GM10248 (cell line): ENCODE measurements at places on chromosomes 16 and 17.

DNA sequence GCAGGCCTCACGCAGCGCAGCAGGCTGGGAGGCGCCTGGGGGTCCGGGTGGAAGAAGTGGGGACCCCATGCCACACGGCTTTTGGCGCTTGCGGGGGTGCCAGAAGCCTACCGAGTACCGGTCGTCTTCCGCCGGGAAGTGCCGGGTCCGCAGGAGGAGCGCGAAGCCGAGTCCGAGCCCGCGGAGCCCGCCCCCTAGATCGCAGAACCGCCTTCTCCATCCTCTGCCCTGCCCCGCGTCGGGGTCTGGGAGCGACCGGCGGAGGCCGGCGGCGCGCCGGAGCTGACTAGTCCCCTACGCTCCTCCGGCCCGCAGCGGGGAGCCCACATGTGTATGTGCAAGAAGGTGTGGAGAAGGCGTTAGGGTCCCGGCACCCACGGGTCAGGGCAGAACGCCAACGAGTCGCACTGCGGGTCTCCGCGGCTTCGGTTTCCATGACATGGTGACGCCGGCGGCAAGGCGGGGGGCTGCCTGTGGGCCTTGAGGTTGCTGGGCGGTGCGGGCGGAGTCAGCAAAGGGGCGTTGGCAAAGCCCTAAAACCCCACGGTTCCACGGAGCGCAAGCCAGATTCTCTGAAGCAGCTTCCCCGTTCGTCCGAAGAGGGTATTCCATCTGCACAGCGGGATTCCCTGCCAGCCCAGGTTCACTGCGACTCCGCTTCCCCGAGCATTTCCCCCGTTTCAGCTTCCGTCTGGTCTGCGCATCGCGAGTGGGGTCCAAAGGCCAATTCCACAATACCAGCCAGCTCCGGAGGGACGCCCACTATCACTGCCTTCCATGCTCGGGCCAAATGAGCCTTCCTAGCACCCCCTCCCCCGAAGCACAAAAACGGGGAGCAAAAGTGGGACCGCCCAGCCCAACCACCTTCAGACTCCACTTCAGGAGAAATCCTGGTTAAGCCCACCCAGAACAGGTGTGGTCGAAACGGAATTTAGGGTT lies 2.3 kb upstream of the LHX1 start:
- DNase-seq, result no peak

GRCh38 chr17:49762151-49762941 lies 1.6 kb downstream of the FAM117A start:
- DNase-seq, result no peak

- no peak for DNase-seq
Measured at GRCh38 chr17:1727876-1728630, 3.5 kb downstream of the WDR81 start.

DNA sequence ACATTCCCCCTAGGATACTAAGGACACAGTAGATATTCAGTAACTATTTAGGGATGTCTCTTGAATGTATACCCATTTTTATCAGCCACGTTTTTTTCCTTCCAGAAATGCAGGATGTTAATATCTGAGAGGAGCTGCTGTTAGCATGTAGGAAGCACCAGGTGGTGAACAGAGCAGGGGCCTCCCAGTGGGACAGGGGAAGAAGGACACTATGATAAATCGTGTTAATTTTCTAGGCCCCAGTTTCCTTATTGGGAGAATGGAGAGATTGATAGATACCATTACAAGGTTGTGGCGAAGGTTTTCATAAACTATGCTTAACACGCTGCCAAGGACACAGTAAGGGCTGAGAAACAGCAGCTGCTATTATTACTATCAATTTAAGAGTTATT lies 45.4 kb downstream of the PRSS54 start:
- DNase-seq, result no peak

- DNase-seq, result peak; percentile 94
Measured at GRCh38 chr16:50548125-50548908, at the start of gene NKD1. Gene NKD1 (plus strand): TSS chr16:50548396. CDS start chr16:50548554, 158 bp downstream.

- no peak for DNase-seq
Measured at GRCh38 chr16:46970089-46970488, 3.4 kb downstream of the DNAJA2 start.

- DNase-seq, result peak; percentile 39
Measured at GRCh38 chr17:77109764-77110359, 30.9 kb upstream of the SEC14L1 start.

DNA sequence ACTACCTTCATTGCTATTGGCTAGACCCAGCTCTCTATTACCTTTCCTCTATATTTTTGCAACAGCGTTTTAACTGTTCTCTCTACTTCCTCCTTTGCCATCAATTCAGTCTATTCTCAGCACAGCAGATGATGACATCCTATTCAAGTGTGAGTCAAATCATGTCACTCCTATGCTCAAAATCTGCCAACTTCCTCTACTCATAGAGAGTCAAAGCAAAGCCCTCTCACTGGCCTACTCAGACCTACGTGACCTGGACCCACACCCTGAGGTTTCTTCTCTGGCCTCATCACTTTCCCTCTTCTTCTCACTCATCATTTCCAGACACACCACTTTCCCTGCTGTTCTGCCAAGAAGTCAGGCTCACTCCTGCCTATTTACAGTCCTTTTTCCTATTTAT lies 289.0 kb upstream of the AXIN2 start:
- peak; percentile 16 for DNase-seq

GRCh38 chr16:31471241-31471874 lies 594 bp upstream of the TGFB1I1 start:
- DNase-seq, result no peak

DNA sequence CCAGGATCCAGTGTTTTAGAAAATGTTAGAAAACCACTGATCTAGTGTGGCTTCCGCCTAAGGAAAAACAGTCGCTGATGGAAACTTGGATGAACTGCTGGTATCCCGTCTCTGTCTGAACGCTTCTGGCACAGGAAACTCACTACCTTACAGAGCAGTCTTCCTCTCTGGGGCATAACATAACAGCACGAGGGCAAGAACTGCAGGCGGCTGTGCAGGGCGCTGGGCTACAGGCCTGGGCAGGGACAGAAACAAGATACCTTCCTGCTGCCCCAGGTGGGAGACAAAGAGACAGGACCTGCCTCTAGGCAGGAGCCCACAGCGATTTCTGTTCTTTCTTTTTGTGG lies 10.5 kb downstream of the MXRA7 start:
- DNase-seq, result no peak

DNA sequence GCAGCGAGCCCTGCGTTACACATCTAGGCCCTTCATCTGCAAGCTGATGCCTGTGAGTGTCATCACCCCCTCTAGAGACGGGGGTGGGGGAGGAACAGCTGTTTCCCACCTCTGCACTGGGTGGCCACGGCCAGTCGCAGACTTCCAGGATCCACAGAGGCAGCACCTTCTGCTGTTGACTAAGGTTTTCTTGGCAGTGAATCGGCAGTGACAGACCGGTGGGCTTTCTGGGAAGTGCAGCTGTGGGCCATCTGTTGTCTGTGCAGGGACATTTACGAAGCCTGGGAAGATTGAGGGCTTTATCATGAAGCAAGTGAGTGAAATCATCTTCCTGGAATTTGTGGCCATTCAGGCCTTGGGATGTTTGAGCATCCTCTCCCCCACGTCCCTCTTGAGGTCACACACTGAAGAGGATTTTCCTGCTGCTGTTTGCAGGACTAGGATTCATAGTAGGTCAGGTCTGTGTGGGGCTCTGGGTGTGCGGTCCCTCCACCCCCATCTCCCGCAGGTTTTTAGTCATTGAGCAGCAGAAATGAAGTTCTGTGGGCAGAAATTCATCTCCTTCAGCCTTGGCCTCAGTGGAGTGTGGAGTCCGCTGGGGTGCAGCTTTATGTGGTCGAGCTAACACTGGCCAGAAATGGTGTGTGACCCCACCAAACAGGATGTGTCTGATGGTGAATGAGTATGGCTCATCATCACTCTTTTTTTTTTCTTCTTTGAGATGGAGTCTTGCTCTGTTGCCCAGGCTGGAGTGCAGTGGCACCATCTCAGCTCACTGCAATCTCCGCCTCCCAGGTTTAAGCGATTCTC lies 12.0 kb downstream of the PGS1 start:
- no peak for DNase-seq

DNA sequence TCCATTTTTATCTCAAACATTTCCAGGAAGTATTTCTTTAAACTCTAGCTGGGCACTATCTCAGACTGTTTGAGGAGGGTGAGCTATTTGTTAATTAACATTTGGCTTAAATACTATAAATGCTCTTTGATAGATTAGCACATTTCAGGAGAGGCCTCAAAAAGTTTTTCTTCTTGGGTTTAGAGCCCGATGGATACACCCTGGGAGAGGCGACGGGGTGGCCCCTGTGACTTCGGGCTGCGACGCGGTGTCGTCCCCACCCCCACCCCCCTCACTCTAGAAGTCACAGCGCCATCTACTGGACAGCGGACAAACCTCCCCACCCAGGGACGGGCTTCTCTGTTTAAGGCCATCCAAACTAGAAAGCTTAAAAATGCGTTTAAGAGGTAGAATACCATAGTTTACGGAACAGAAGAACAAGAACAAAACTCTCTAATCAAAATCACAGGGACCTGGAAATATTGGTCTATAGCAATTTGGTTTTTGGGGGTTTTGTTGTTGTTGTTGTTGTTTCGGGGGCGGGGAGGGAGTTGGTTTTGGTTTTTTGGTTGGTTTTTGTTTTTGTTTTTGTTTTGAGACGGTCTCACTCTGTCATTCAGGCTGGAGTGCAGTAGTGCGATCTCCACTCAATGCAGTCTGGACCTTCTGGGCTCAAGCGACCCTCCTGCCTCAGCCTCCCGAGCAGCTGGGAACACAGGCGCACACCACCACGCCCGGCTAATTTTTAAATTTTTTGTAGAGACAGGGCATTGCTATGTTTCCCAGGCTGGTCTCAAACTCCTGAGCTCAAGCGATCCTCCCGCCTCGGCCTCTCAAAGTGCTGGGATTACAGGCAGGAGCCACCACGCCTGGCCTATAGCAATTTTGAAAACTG lies 254.4 kb downstream of the C16orf95 start:
- DNase-seq, result peak; percentile 85

GRCh38 chr17:55730380-55730779 lies 7.7 kb upstream of the TMEM100 start:
- DNase-seq, result no peak

- no peak for DNase-seq
Measured at GRCh38 chr16:67430977-67431774, at the start of gene HSD11B2. Gene HSD11B2 (plus strand): TSS chr16:67431121. CDS start chr16:67431249, 128 bp downstream.

- peak; percentile 47 for DNase-seq
Measured at GRCh38 chr16:84117494-84117843, 727 bp upstream of the MBTPS1 start.

DNA sequence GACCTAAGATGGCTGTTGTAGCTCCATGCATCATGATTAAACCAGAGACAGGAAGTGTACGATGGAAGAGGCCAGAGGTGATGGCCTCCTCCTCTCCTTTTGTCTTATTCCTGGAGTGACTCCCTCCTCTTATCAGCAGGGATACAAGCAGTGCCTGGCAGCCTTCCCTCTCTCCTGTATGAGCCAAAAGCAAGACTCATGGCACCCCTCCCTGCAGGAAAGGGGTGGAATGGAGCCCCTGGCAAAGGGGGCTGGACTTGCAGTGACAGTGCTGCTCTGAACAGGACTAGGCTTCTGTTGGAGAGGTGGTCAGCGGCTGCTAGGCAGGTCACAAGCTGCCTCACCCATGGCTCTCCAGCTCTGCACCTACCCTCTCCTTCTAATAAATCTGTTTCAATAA lies 8.4 kb downstream of the TXNL4B start:
- no peak for DNase-seq
